DMS79 treated with DMSO at 0.1 percent for 48 hours (cell line): ENCODE measurements at places on chromosomes 12 and 14.

GRCh38 chr12:52122540-52122871 is 43.0 kb downstream of the SMIM41 start:
- DNase-seq: no peak

GRCh38 chr14:105742531-105742848 is 216.1 kb downstream of the TMEM121 start:
- no peak for DNase-seq

GRCh38 chr12:113368331-113368730 is 9.9 kb downstream of the PLBD2 start:
- DNase-seq: no peak

- DNase-seq: peak; percentile 93
These were observed 363 bp upstream of the LMO3 start for GRCh38 chr12:16606201-16606849.

- DNase-seq: no peak
These were observed 29.4 kb downstream of the FAIM2 start for GRCh38 chr12:49874142-49874897.

DNA sequence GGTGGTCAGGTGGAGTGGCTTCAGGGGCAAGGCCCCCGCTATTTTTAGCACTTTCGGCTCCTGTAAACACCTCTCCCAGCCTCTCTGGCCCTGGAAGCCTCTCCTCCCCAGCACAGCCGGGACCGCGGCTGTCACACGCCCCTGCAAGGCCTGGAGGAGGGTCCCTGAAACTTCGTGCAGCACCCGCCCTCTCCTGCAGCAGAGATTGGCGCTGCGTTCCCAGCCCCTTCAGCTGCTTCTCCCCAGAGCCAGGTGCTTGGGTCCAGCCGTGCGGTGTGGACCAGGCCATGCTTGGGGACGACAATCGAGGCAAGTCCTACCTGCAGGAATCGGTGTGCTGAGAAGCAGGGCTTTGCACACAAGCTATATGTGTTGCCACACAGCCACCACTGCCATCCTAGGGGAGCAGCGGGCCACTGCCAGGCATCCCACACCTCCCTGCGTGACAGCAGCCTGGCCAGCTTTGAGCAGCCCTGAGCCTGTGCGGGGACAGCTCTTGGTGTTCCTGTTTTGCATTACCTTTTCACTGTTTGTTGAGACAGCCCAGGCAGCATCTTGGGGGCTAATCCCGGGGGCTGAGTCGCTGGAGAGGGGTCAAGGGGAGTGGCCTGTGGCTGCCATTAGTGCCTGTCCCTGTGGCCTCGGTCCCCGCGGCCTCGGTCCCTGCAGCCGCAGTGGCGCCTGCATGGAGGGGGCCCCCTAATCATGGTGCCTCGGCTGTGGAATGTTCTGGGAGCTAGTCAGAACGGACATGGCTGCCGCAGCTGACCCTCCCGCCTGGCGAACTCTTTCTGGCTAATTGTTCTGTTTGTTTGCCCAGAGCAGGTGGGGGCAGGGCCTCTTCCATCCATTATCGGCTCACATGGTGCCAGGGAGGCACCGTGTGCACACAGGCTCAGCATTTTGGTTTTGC is 27.6 kb upstream of the TRAF3 start:
- peak; percentile 96 for DNase-seq

- no peak for DNase-seq
These were observed 282.7 kb downstream of the AKAP6 start for GRCh38 chr14:32611752-32612151.

- no peak for DNase-seq
These were observed 38.9 kb upstream of the LIMA1 start for GRCh38 chr12:50322206-50322605.

DNA sequence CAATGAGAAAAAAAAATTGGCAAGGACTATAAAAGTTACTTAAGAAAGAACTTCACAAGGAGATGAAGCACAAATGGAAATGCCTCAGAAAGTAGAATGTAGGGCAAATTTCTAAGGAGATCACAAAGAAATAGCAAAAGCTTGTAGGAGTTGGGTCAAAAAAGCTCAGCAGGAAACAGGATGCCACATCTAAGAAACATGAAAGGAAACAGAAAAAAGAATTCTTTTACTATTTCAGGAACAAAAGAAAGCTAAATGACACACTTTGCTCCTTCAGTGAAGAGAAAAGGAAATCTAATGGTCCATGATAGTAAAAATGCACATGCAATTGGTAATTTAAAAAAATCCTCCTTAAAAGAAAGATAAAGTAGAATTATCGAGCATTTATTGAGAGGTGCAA is 452.1 kb upstream of the GARIN6 start:
- DNase-seq: no peak
